ENCODE measurements at places on chromosomes 4 and X. TPM values are rescaled to one million over a fixed set of nuclear protein-coding genes. Genes with fewer than 3 reads are reported as not detected.

GRCh38 chr4:4791299-4792111 lies 68.0 kb upstream of the MSX1 start:
- H3K4me3 ChIP-seq = no peak overlapping the region
- no peak for DNase-seq
- H3K27me3 ChIP-seq = no peaks in the 10 kb centered on the region
- H3K4me1 ChIP-seq = no peaks in the 10 kb centered on the region
- no peak overlapping the region for H3K27ac ChIP-seq

DNA sequence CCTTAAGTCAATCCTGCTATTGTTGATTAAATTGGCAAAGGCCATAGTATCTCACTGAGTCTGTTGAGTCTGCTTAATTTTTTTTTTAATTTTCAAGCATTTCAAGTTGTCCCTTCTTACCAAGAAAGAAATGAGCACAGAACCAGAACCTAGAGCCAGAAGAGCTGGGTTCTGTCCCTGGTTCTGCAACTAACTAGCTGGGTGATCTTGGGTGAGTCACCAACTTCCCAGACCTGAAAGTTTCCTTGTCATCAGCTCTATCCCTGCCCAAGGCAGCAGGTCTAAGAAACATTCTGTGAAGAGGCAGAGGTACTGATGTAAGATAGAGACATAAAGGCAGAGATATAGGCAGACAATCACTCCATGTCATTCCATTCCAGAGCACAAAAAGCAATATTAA lies 17.3 kb downstream of the TEC start:
- H3K4me1 ChIP-seq = peaks cover 12% of the 10 kb centered on the region
- no peak overlapping the region for H3K27ac ChIP-seq
- no peaks in the 10 kb centered on the region for H3K27me3 ChIP-seq
- no peaks in the 10 kb centered on the region for H3K36me3 ChIP-seq
- DNase-seq = no peak

GRCh38 chr4:109462297-109462696 lies 28.7 kb downstream of the SEC24B start:
- no peaks in the 10 kb centered on the region for H3K4me1 ChIP-seq
- no peaks in the 10 kb centered on the region for H3K36me3 ChIP-seq
- H3K27ac ChIP-seq = no peak overlapping the region
- H3K4me3 ChIP-seq = no peak overlapping the region

DNA sequence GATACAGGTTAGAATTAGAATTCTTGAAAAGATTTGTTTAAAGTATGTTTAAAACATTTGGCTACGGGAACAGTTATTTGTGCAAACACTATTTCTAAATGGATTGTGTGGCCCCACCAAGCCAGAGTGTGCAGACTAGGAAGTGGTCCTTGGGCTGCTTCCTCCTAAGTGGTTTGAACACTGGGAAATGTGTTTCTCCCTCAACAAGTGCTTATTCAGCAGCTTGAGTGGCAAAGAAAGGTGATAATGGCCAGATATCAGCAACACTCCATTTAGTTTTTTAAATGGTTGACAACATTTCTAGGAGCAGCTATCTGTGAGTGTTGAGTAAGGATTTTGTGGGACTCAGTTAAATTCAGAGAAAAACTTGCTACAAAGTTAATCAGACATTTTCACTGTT lies 141.4 kb upstream of the LNX1 start:
- H3K4me1 ChIP-seq = no peaks in the 10 kb centered on the region
- H3K36me3 ChIP-seq = no peaks in the 10 kb centered on the region
- H3K4me3 ChIP-seq = no peak overlapping the region
- no peak overlapping the region for H3K27ac ChIP-seq
- no peaks in the 10 kb centered on the region for H3K27me3 ChIP-seq
- no peak for DNase-seq

DNA sequence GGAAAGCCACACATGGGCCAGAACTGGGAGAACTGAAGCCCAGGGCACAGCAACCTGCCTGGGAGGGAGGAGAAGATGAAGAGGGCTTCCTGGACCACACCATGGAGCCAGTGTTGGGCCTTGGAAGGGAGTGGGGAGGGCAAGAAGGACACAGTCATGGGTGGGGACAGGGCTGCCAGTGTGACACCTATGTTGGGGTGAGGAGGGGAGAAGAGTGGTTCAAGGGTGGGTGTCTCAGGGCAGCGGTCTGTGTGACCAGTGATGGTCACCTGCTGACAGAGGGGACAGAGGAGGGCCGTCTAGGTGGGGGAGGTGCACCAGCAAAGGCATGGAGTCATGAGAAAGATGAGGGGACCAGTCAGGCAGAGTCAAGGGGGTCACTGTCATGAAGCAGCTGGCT lies 13.8 kb downstream of the MAGED2 start:
- DNase-seq = no peak
- H3K27ac ChIP-seq = no peak overlapping the region
- H3K4me3 ChIP-seq = no peak overlapping the region
- no peaks in the 10 kb centered on the region for H3K27me3 ChIP-seq
- H3K4me1 ChIP-seq = no peaks in the 10 kb centered on the region

GRCh38 chrX:129608496-129608895 lies 46.3 kb downstream of the APLN start:
- H3K4me3 ChIP-seq = no peak overlapping the region
- H3K27me3 ChIP-seq = no peaks in the 10 kb centered on the region
- no peaks in the 10 kb centered on the region for H3K36me3 ChIP-seq
- DNase-seq = no peak
- no peaks in the 10 kb centered on the region for H3K4me1 ChIP-seq
- H3K27ac ChIP-seq = no peak overlapping the region

The EREG gene
- 0.68 TPM for total RNA-seq

The SLC7A11 gene
- 13.2 TPM for total RNA-seq

- H3K27ac ChIP-seq = no peak overlapping the region
- no peaks in the 10 kb centered on the region for H3K4me1 ChIP-seq
- no peaks in the 10 kb centered on the region for H3K36me3 ChIP-seq
- H3K27me3 ChIP-seq = no peaks in the 10 kb centered on the region
Observed at GRCh38 chrX:70254063-70254400, 6.0 kb downstream of the P2RY4 start.

- no peaks in the 10 kb centered on the region for H3K4me1 ChIP-seq
- no peak overlapping the region for H3K4me3 ChIP-seq
- H3K36me3 ChIP-seq = no peaks in the 10 kb centered on the region
- H3K27me3 ChIP-seq = no peaks in the 10 kb centered on the region
- no peak for DNase-seq
Observed at GRCh38 chr4:94359838-94360237, 17.2 kb upstream of the HPGDS start.

The ACOT9 gene
- 52.3 TPM for total RNA-seq

The GPR143 gene
- 1.5 TPM for total RNA-seq

The PCDH7 gene
- total RNA-seq = 6.8 TPM

Data from left lung (tissue), 14 donors.